ENCODE measurements at places on chromosomes 1 and 21.

GRCh38 chr1:59128784-59129227 is 168.1 kb upstream of the FGGY start:
- peak; percentile 93 for DNase-seq
- no peak overlapping the region for H3K4me3 ChIP-seq
- peaks cover 32% of the 10 kb centered on the region for H3K4me1 ChIP-seq
- peak overlapping the region; percentile 84 for H3K27ac ChIP-seq
- no peaks in the 10 kb centered on the region for H3K36me3 ChIP-seq

GRCh38 chr1:149934356-149934755 is 2.3 kb downstream of the MTMR11 start:
- peaks cover 44% of the 10 kb centered on the region for H3K4me1 ChIP-seq
- H3K27ac ChIP-seq = no peak overlapping the region
- no peaks in the 10 kb centered on the region for H3K27me3 ChIP-seq
- H3K36me3 ChIP-seq = peaks cover 3% of the 10 kb centered on the region
- H3K4me3 ChIP-seq = no peak overlapping the region
- no peak for DNase-seq

DNA sequence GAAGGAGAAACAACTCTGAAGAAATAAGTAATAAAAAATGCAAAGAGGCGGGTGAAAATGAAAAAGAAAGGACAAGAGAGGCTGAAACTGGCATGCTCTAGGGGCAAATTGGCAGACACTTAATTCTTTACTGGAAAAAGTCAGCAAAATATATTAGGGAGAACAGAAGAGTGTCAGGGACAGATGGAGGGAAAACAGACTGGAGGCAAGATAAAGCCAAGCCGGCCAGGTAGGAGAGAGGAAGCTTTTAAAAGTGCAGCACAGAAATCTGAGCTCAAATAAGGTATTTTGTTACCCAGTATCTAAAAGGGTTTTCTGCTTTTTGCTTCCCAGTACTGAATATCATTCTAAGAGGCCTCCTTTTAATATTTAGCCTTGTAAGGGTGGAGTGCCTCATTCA is 339.3 kb downstream of the PAPPA2 start:
- no peaks in the 10 kb centered on the region for H3K27me3 ChIP-seq
- no peak overlapping the region for H3K4me3 ChIP-seq
- no peaks in the 10 kb centered on the region for H3K36me3 ChIP-seq
- H3K4me1 ChIP-seq = no peaks in the 10 kb centered on the region

- H3K4me1 ChIP-seq = no peaks in the 10 kb centered on the region
- H3K27me3 ChIP-seq = no peaks in the 10 kb centered on the region
- no peak overlapping the region for H3K27ac ChIP-seq
- H3K36me3 ChIP-seq = no peaks in the 10 kb centered on the region
Observed at GRCh38 chr1:168550971-168551370, 7.2 kb upstream of the XCL2 start.
